ENCODE measurements at places on chromosomes 1 and 21. TPM values are rescaled to one million over a fixed set of nuclear protein-coding genes. Genes with fewer than 3 reads are reported as not detected.

The GREM2 gene
- total RNA-seq, result 0.92 TPM

The SLC44A5 gene
- total RNA-seq, result 1.6 TPM

The RIMKLA gene
- total RNA-seq, result 0.71 TPM

The ASPM gene
- 0.55 TPM for total RNA-seq

The TP73 gene
- total RNA-seq, result 12.3 TPM

The LY9 gene
- total RNA-seq, result 3.4 TPM

The HHAT gene
- 11.3 TPM for total RNA-seq

The SPAG17 gene
- 40.0 TPM for total RNA-seq

The RGSL1 gene
- not detected for total RNA-seq

The TRIM46 gene
- 0.60 TPM for total RNA-seq

The CA6 gene
- total RNA-seq, result not detected

The CLIC6 gene
- total RNA-seq, result 63.9 TPM

The WNT3A gene
- total RNA-seq, result 0.09 TPM

The ITGB2 gene
- 246 TPM for total RNA-seq

- no peak for DNase-seq
These were observed 64.0 kb upstream of the KCNK1 start for GRCh38 chr1:233549917-233550316.

- no peak for DNase-seq
These were observed 23.1 kb upstream of the USP25 start for GRCh38 chr21:15706696-15707095.

DNA sequence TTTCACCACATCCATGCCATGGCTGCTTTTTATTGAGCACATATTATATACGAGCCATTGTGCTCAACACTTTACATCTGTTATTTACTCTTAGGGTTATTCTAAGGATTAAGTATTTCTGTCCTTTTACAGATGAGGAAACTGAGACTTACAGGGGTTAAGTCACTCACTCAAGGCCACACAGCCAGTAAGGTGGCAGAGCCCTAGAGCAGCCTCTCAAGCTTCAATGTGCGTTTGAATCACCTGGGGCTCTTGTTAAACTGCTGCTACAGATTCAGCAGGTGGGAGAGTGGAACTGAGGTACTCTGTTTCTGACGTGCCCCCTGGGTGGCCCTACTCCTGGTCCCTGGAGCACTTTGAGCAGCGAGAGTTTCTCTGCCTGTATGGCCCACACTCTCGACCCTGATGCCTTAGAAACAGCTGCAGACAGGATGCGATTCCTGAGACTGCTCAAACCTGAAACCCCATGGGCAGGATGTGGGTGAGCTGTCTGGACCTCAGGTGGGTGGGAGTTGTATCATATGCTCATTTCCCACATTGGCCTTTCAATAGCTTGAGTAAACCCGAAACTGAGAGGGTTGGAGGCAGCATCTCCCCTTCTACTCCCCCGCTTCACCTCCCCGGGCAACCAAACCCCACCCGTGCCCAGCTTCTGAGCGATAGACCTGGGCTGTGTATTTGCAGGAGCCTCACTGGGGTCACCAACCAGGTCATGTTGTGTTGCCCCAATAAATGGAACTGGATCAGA is 59.3 kb downstream of the MAN1C1 start:
- DNase-seq, result no peak

DNA sequence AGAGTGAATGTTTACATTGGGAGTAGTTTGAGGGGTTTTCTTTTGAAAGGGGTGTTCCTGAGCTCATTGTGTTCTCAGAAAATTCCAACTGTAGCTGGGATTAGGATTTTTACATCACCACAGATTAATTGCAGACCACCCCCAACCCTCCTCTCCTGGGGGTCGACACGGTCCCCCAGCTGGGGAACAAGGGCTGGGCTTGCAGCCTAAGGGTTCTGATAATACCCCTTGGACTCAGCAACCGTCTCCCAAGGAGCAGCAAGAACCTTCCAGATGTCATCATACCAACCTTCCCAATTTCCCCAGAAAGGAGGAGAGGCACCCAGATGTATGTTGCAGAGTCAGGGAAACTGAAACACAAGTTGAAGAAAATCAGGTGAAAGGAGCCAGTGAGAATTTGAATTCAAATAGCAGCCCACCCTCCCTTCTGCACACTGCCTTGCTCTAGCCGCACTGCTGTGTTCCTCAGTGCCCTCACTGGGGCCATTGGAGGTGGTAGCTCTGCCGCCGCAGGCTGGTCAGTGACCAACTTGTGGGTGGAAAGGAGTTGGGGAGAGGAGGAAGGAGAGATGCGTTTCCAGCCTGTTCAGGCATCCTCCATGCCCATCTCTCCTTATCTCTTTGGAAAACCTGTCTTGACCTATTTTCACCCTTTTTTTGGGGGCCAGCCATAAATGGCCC is 14.7 kb upstream of the IGFN1 start:
- no peak for DNase-seq

GRCh38 chr1:46067652-46068051 is 64.8 kb downstream of the PIK3R3 start:
- DNase-seq, result no peak

DNA sequence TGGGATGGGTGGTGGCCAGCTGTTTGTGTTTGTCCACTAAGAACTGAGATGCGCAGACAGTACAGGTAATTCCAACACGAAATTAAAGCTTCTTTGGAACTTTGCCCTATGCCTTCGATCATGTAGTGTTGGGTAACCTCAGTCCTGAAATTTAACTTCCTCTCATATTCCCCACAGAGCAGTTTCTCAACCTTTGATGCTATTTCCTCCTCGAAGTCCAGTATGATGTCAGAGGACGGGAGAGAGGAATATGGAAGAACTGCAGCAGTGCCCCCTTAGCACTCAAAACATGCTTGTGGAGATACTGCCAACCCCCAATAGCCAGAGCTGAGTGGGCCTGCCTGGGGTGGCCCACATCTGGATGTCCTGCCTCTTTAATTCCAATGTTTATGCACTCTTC is 3.6 kb downstream of the LPAR3 start:
- no peak for DNase-seq

GRCh38 chr1:109197158-109198042 is 16.3 kb upstream of the SARS1 start:
- peak; percentile 24 for DNase-seq

- DNase-seq, result no peak
These were observed 17.3 kb downstream of the SLC9A1 start for GRCh38 chr1:27137544-27138075.

GRCh38 chr1:9321480-9321849 is 28.8 kb downstream of the SPSB1 start:
- DNase-seq, result peak; percentile 35

DNA sequence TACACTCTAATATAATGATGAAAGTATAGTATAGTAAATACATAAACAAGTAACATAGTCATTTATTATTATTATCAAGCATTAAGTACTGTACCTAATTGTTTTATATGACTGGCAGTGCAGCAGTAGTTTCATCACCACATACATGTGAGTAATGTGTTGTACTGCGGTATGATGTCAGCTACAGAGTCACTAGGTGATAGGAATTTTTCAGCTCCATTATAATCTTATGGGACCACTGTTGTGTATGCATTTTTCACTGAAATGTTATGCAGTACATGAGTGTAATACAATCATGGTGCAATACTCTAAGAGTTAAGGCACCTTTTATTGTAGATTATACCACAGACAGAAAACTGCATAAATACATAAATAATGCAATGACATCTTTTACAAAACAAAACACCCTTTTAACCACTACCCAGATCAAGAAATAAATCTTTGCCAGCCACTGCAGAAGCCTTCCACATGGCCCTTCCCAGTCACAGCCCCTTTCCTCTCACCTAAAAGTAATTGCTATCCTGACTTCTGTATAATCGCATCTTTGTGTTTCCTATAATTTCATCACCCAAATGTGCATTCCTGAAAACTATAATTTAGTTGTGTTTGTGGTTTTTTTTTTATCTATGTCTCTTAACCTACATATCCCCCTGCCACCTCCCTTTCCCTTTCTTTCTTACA is 16.3 kb downstream of the ABCD3 start:
- DNase-seq, result no peak

GRCh38 chr1:203669739-203670138 is 43.1 kb downstream of the ATP2B4 start:
- DNase-seq, result no peak

DNA sequence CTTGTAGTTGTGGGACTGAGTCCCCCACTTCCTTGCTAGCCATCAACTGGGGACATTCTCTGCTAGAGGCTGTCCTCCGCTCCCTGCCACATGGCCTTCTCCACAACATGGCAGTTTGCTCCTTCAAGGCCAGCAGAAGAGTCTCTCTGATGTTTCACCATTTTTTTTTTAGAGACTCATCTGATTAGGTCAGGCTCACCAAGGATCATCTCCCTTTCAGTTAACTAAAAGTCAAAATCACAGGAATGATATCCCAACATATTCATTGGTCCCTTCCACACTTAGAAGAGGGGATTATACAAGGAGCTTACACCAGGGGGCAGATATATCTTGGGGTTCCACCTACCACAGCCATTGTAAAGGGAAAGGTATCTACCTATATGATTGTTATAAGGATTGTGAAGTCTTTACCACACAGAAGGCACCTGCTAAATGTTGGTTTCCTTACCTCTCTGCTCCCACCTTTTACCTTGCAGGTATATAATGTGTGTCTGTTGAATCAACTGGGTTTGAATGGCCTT is 23.3 kb downstream of the RIMKLA start:
- DNase-seq, result no peak

- DNase-seq, result no peak
These were observed 11.2 kb upstream of the CD84 start for GRCh38 chr1:160590488-160590887.

GRCh38 chr1:28447679-28448078 is 58.2 kb upstream of the RCC1 start:
- no peak for DNase-seq

DNA sequence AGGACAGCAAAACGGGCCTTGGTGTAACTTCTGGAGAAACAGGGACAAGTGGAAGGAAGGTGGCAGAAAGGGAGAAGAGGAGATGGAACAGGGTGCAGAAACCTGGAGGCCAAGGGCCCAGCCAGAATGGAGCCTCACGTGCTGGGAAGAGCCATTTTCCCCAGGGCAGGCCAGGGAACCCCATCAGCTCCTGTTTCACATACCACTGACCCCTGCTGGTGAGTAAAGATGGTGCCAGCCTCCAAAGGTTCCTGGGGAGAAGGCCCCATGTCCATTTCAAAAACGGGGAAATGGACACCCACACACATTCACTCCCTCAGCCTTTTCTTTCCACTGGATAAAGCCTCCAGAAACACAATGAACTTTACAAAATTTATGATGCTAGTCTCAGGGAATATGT is 57.6 kb upstream of the JUN start:
- no peak for DNase-seq

GRCh38 chr1:233867028-233867427 is 37.4 kb upstream of the SLC35F3 start:
- DNase-seq, result no peak

DNA sequence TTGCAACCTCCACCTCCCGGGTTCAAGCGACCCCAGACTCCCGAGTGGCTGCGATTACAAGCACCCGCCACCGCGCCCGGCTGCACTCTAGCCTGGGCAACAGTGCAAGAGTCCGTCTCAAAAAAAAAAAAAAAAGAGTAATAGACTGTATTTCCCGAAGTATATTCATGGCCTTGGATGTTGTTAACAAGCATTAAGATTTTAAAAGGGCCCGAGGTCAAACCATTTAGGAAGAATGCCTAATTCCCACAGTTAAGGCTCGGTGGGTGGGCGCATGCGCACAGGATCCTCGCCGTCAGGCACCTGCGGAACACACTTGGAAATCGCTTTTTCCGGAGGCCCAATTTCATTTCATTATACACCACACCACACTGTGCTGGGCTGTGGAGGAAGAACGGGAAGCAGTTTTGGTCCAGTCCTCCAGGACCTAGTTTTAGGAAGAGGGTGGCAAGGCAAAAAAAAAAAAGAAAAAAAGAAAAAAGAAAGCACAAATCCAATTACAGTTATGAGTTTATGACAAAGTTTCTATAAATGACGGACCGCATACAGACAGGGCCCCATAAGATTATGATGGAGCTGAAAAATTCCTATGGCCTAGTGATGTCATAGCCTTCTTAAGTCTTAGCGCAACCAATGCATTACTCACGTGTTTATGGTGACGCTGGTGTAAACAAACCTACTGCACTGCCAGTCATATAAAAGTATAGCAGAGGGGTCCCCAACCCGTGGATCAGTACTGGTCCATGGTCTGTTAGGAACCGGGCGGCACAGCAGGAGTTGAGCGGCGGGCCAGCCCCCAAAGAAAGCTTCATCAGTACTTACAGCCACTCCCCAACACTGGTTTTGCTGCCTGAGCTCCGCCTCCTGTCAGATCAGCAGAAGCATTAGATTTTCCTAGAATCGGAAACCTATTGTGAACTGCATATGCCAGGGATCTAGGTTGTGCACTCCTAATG is 38.2 kb downstream of the H3-3A start:
- no peak for DNase-seq

GRCh38 chr21:34846601-34847112 is 177.9 kb downstream of the CLIC6 start:
- DNase-seq, result no peak

GRCh38 chr1:81329041-81329440 is 471.7 kb upstream of the ADGRL2 start:
- DNase-seq, result no peak

DNA sequence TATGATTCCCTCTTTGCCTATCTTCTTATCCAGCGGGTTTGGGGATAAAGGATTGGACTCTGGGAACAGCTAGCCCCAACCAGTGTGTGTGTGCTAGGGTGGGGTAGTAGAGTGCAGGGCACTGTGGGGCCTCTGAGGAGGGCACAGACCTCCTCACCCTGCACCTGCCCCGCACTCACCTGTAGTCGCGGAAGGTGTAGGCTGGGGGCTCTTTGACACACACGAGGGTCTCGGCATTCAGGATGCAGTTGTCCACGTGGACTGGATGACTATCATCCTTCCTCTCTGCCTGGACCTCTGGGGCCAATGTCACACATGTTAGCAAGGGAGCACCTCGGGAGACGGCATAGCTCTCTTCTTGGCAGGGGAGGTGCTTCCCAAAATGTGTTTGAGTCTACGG is 8.0 kb upstream of the CLDN19 start:
- no peak for DNase-seq

GRCh38 chr1:197096137-197096536 is 29.1 kb upstream of the F13B start:
- DNase-seq, result no peak
